Lung (tissue), 17 donors: ENCODE measurements at places on chromosomes 7 and 10. TPM values are rescaled to one million over a fixed set of nuclear protein-coding genes. Genes with fewer than 3 reads are reported as not detected.

GRCh38 chr7:158281441-158281840, 306.2 kb downstream of the PTPRN2 start:
- no peak overlapping the region for H3K27ac ChIP-seq
- DNase-seq = no peak
- H3K4me1 ChIP-seq = no peaks in the 10 kb centered on the region
- no peak overlapping the region for H3K4me3 ChIP-seq
- H3K36me3 ChIP-seq = no peaks in the 10 kb centered on the region
- H3K27me3 ChIP-seq = no peaks in the 10 kb centered on the region

GRCh38 chr10:47044741-47045140, 133.5 kb downstream of the PTPN20 start:
- DNase-seq = peak; percentile 63
- no peaks in the 10 kb centered on the region for H3K27me3 ChIP-seq
- no peak overlapping the region for H3K4me3 ChIP-seq

- H3K36me3 ChIP-seq = no peaks in the 10 kb centered on the region
- H3K27ac ChIP-seq = no peak overlapping the region
- no peaks in the 10 kb centered on the region for H3K27me3 ChIP-seq
- H3K4me1 ChIP-seq = no peaks in the 10 kb centered on the region
- DNase-seq = no peak
- H3K4me3 ChIP-seq = no peak overlapping the region
Measured at GRCh38 chr7:123754271-123754871, 5.6 kb upstream of the WASL start.

DNA sequence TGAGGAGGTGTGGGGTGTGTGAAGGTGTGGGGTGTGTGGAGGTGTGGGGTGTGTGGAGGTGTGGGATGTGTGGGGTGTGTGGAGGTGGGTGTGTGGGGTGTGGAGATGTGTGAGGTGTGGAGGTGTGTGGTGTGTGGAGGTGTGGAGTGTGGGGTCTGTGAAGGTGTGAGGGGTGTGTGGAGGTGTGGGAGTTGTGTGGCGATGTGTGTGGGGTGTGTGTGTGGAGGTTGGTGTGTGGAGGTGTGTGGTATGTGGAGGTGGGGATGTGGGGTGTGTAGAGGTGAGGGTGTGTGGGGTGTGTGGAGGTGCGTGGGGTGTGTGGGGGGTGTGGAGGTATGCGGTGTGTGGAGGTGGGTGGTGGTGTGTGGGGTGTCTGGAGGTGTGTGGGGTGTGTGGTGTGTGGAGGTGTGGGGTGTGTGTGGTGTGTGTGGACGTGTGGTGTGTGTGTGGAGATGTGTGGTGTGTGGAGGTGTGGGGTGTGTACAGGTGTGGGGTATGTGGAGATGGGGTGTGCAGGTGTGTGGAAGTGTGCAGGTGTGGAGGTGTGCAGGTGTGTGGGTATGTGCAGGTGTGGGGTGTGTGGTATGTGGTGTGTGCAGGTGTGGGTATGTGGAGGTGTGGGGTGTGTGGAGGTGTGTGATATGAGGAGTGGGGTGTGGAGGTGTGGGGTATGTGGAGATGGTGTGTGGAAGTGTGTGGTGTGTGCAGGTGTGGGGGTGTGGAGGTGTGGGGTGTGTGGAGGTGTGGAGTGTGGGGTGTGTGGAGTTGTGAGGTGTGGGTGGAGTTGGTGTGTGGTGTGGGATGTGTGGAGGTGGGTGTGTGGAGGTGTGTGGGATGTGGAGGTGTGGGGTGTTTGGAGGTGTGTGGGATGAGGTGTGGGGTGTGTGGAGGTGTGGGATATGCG, 34.5 kb downstream of the SPDYE17 start:
- no peaks in the 10 kb centered on the region for H3K36me3 ChIP-seq
- no peak overlapping the region for H3K27ac ChIP-seq
- no peak overlapping the region for H3K4me3 ChIP-seq
- no peak for DNase-seq
- H3K4me1 ChIP-seq = no peaks in the 10 kb centered on the region
- no peaks in the 10 kb centered on the region for H3K27me3 ChIP-seq

DNA sequence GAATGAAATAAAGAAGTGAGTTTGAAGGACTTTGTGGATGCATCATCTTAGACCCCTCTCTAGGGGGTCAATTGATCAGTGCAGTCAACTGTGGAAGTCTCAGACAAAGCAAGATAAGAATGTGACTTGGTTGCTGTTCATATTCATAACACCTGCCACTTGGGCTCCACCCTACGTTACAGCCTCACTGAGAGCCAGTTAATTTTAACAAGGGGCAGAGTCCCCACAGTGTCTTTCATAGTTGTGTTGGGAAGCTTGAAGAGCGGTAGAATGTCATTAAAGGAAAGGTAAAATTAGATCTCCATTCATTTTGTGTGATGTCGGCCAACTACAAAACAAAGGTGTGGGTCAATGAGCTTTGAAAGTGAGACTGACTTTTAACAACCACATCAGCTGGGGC, 442.1 kb upstream of the C7orf33 start:
- H3K4me1 ChIP-seq = no peaks in the 10 kb centered on the region
- H3K4me3 ChIP-seq = no peak overlapping the region
- no peaks in the 10 kb centered on the region for H3K36me3 ChIP-seq
- H3K27ac ChIP-seq = no peak overlapping the region
- no peak for DNase-seq

DNA sequence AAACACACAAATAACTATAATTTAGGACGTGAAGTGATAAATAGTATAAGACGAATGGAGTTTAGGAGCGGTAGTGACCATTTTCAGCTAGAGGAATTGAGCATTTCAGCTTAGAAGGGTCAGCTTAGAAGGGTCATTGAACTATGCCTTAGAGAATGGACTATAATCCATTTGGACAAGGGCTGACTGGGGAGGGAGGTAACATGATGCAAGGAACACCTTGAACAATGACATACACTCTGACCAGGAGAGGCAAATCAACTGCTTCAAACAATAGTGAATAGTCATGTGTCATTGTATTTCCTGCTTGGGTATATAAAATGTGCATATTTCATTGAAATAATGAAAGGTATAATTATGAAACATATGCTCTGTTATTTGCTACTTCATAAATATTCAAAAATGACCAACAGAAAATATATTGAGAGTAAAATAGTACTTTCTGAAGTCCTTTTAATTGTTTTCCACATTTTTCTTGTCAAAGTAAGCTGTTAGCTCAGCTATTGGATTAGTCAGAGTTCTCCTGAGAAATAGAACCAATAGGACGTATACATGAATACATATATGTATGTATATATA, 40.5 kb upstream of the WASL start:
- DNase-seq = no peak
- peaks cover 5% of the 10 kb centered on the region for H3K4me1 ChIP-seq
- no peak overlapping the region for H3K4me3 ChIP-seq
- H3K27ac ChIP-seq = no peak overlapping the region

GRCh38 chr7:46494441-46494840, 573.4 kb upstream of the IGFBP3 start:
- no peak for DNase-seq
- H3K36me3 ChIP-seq = no peaks in the 10 kb centered on the region
- no peaks in the 10 kb centered on the region for H3K27me3 ChIP-seq

GRCh38 chr7:118169146-118169545, 14.8 kb upstream of the LSM8 start:
- no peak overlapping the region for H3K27ac ChIP-seq
- no peak for DNase-seq
- H3K4me1 ChIP-seq = no peaks in the 10 kb centered on the region
- no peak overlapping the region for H3K4me3 ChIP-seq
- H3K27me3 ChIP-seq = no peaks in the 10 kb centered on the region

Gene DENND11
- total RNA-seq = 43.3 TPM

- H3K27ac ChIP-seq = peak overlapping the region; percentile 86
- DNase-seq = peak; percentile 75
- H3K27me3 ChIP-seq = no peaks in the 10 kb centered on the region
- H3K36me3 ChIP-seq = no peaks in the 10 kb centered on the region
- no peak overlapping the region for H3K4me3 ChIP-seq
Measured at GRCh38 chr7:14761510-14762296, 140.8 kb downstream of the DGKB start.

GRCh38 chr10:73979809-73980433, 18.0 kb upstream of the VCL start:
- H3K36me3 ChIP-seq = no peaks in the 10 kb centered on the region
- H3K4me3 ChIP-seq = no peak overlapping the region
- H3K4me1 ChIP-seq = no peaks in the 10 kb centered on the region
- H3K27ac ChIP-seq = no peak overlapping the region
- H3K27me3 ChIP-seq = no peaks in the 10 kb centered on the region
- no peak for DNase-seq

DNA sequence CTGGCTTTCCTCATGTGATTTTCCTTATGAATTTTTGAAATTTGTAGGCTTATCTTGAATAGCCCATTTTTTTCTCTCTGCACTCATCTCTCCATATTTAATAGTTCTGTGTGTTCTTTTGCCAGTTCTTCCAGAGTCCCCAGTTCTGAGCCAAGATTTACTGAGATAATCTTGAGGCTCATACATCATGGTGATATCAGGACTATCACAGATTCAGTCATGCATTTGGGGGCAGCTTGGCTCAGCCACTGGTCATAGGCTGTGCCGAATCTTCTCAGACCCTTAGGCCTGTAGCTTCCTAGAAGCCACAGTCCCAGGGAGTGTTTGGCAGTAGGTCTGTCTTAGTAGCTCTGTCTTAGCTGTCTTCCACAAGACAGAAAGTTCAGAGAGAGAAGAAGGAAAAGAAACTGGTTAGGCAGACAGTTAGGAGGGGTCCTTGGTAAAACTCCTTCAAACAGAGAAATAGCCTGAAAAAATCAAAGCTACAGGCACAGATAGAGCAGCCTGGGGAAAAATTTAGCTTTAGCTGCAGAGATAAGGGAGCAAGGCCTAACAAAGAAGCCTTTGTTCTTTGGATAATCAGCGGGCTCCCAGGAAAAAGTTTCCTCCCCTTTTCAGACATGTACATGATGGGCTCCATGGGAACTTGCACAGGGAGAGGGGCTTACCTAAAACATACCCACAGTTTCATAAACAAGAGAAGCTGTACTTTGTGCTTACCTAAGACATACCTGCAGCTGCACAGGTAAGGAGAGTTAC, 29.1 kb downstream of the FAS start:
- DNase-seq = no peak
- H3K4me3 ChIP-seq = no peak overlapping the region
- H3K4me1 ChIP-seq = no peaks in the 10 kb centered on the region
- peaks cover 4% of the 10 kb centered on the region for H3K36me3 ChIP-seq
- no peak overlapping the region for H3K27ac ChIP-seq

DNA sequence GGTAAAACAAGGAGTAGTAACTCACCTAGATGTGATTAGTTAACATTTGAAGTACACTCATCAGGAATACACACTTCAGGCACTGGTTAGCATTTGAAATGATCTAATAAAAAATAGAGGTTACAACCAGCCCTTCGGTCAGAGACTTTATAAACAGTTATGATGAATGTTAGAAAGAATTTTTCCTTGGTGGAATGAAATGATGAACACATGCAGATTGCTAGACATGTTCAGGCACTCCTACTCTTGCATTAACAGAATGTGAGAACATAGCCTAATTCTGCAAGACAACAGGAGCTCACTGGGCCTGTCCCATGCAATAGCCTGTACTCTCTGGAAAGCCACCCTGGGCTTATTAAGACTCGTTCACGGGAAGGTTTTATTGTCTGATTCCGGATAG, 47.3 kb upstream of the TECTB start:
- no peak overlapping the region for H3K27ac ChIP-seq
- H3K36me3 ChIP-seq = no peaks in the 10 kb centered on the region
- no peaks in the 10 kb centered on the region for H3K4me1 ChIP-seq

Gene FAM241B
- total RNA-seq = 1.5 TPM

- H3K27me3 ChIP-seq = no peaks in the 10 kb centered on the region
- H3K4me3 ChIP-seq = no peak overlapping the region
- no peaks in the 10 kb centered on the region for H3K4me1 ChIP-seq
Measured at GRCh38 chr10:113449006-113449695, 103.7 kb upstream of the HABP2 start.

DNA sequence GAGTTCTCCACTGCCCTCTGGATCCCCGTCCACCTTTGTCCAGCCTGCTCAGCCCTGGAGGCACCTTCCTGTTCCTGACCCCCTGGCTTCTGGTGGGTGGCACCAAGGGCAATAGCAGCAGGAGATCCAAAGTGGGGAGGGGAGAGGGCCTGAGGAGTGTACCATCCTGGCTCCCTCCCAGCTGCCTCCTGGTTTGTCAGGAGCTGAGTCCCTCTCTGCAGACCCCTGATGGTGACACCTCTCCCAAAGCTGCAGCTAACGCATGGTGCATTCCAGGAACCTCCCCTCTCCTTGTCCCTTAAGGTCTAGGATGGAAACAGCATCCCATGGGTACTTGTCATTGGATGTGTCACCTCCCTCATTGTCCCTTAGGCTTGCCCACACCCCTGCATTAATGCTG, 39.6 kb downstream of the VSTM4 start:
- H3K27ac ChIP-seq = no peak overlapping the region
- H3K36me3 ChIP-seq = peaks cover 6% of the 10 kb centered on the region
- H3K4me3 ChIP-seq = no peak overlapping the region
- H3K4me1 ChIP-seq = peaks cover 5% of the 10 kb centered on the region

GRCh38 chr7:118802726-118803125, 578.2 kb downstream of the ANKRD7 start:
- no peaks in the 10 kb centered on the region for H3K36me3 ChIP-seq
- no peak for DNase-seq
- H3K27me3 ChIP-seq = no peaks in the 10 kb centered on the region
- no peak overlapping the region for H3K27ac ChIP-seq
- H3K4me3 ChIP-seq = no peak overlapping the region

Gene SFTPA1
- 8,195 TPM for total RNA-seq

Gene SPDYE11
- not detected for total RNA-seq

DNA sequence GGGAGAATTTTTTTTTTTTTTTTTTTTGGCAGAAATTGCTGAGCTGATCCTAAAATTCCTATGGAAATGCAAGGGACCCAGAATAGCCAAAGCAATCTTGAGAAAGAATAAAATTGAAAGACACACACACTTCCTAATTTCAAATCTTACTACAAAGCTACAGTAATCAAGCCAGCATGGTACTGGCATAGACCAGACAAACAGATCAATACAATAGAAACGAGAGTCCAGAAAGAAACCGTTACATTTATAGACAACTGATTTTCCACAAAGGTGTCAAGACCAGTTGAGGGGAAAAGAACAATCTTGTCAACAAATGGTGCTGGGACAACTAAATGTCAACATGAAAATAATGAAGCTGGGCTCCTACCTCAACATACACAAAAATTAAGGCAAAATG, 34.5 kb downstream of the LARP4B start:
- peaks cover 5% of the 10 kb centered on the region for H3K4me1 ChIP-seq
- H3K27me3 ChIP-seq = no peaks in the 10 kb centered on the region
- no peak overlapping the region for H3K4me3 ChIP-seq
- no peaks in the 10 kb centered on the region for H3K36me3 ChIP-seq
- DNase-seq = no peak
